ENCODE measurements at places on chromosomes 16 and 17. TPM values are rescaled to one million over a fixed set of nuclear protein-coding genes. Genes with fewer than 3 reads are reported as not detected.

Gene OR3A2
- not detected for total RNA-seq

Gene BORCS6
- total RNA-seq: 6.8 TPM

Gene RASL10B
- 22.0 TPM for total RNA-seq

Gene SLC5A2
- total RNA-seq: not detected

Gene LGALS3BP
- total RNA-seq: 312 TPM

Gene NAE1
- 31.1 TPM for total RNA-seq

Gene NFATC2IP
- 17.9 TPM for total RNA-seq

Gene KRT28
- not detected for total RNA-seq

Gene MPV17L
- total RNA-seq: 5.4 TPM

Gene CCL16
- total RNA-seq: not detected

Gene CCL7
- total RNA-seq: not detected

Gene RTN4RL1
- total RNA-seq: 0.32 TPM
